Fibroblast of lung (primary cell): ENCODE measurements at places on chromosomes 4 and X. TPM values are rescaled to one million over a fixed set of nuclear protein-coding genes. Genes with fewer than 3 reads are reported as not detected.

DUX4 gene
- not detected in 2 replicates for total RNA-seq

MAGEA8 gene
- total RNA-seq, result not detected in 2 replicates

BTK gene
- not detected in 2 replicates for total RNA-seq

SLC34A2 gene
- not detected in 2 replicates for total RNA-seq

NEXMIF gene
- under 0.01 TPM in 1 of 2 replicates, not detected in the other for total RNA-seq

FAAH2 gene
- total RNA-seq, result under 0.01 and 0.33 TPM in 2 replicates

NWD2 gene
- total RNA-seq, result not detected in 2 replicates

GRIA3 gene
- 1.3 and 2.3 TPM in 2 replicates for total RNA-seq

DSPP gene
- total RNA-seq, result not detected in 2 replicates

TMSB15A gene
- 3.6 and 4.1 TPM in 2 replicates for total RNA-seq

SAT1 gene
- 148 TPM in 2 replicates for total RNA-seq

SHROOM2 gene
- under 0.01 TPM in 2 replicates for total RNA-seq

CXorf65 gene
- total RNA-seq, result not detected in 2 replicates

SLC38A5 gene
- 21.5 and 21.8 TPM in 2 replicates for total RNA-seq

SHOX gene
- total RNA-seq, result not detected in 2 replicates

ANXA10 gene
- total RNA-seq, result 0.17 and 0.26 TPM in 2 replicates

SMIM10 gene
- total RNA-seq, result 10.0 and 10.2 TPM in 2 replicates

PNMA6F gene
- not detected in 2 replicates for total RNA-seq

NAA11 gene
- total RNA-seq, result not detected in 2 replicates

HELT gene
- not detected in 2 replicates for total RNA-seq

EDNRA gene
- 0.77 and 2.0 TPM in 2 replicates for total RNA-seq

CT83 gene
- total RNA-seq, result not detected in 2 replicates

NKRF gene
- total RNA-seq, result 3.9 and 4.1 TPM in 2 replicates

APLN gene
- total RNA-seq, result 0.17 and 3.6 TPM in 2 replicates

SPANXB1 gene
- not detected in 2 replicates for total RNA-seq

PPP2R2C gene
- total RNA-seq, result under 0.01 and 0.17 TPM in 2 replicates

SULT1E1 gene
- not detected in 2 replicates for total RNA-seq

RAB9B gene
- 0.50 and 0.77 TPM in 2 replicates for total RNA-seq

EXOC1L gene
- not detected in 2 replicates for total RNA-seq

PIGA gene
- 4.8 and 4.9 TPM in 2 replicates for total RNA-seq

DMRTC1 gene
- total RNA-seq, result not detected in 2 replicates

HSPA4L gene
- total RNA-seq, result 8.5 and 10.1 TPM in 2 replicates
